ENCODE measurements at places on chromosomes 1 and 21.

DNA sequence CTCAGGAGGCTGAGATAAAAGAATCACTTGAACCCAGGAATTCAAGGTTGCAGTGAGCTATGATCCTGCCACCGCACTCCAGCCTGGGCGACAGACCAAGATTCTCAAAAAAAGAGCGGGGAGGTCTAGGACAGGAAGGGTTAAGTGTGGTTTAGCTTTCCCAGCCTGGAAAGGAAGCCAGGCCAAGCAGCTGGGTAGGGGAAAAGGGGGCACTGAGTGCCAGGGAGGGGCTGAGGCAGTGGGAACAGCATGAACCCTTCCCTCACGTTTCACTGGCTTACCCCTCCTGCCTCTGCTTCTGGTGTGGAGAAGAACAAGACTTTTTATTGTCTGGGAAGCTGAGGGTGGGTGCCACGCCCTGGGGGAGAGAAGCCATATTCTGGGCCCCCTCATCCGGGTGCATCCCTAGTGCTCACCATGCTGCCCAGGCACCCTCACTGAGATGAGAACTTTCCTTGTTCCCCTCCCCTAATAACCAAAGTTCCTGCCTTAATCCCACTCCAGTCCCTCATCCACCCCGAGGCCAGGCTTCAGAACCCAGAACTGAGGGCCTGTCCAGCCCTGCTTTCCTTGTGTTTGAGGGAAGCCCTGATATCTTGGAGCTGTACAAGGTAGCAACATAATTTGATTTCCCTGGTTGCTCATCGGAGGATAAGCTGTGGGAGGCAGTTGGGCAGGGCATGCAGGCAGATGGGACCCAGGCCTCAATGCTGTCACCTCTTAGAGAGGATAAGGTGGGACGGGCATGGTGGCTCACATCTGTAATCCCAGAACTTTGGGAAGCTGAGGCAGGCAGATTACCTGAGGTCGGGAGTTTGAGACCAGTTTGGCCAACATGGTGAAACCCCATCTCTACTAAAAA lies 2.0 kb upstream of the LMNA start:
- DNase-seq, result no peak

DNA sequence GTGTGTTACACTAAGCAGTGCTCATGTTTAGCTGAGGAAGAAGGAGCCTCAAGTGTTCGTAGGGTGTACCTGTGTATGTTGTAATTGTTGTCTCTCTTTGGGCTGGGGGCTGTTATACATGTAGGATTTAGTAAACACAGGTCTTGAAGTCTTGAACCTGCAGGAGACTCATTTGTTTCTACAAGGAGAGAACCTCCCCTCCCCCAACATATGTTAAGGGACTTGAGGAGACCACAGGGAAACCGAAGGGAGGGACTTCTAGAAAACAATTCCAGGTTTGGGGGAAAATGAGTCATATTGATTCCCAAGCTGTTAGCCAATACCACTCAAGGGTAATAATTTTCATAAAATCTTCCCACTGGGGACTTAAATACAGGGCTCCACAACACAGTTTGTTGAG lies 25.0 kb upstream of the AGBL4 start:
- no peak for DNase-seq

DNA sequence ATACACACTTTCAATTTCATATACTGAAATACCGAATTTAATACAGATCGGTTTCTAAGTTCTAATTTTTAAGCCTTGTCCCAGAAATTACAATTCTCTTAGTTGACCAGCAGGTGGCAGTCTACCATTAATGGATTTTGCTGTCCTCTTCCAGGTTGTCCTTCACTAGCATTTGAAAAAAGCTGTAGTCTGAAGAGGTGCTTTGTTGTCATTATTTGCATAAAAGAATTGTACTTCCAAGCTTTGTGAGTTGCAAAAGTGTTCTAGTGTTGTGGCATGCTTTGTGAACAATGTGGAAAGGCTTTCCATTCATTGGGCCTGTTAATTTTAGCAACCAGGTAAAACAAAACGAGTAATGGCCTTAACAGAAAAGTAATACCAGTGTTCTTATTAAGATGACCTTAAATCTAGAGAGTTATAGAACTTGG lies 193.6 kb downstream of the RPS6KC1 start:
- DNase-seq, result peak; percentile 50

GRCh38 chr21:39132248-39132647 lies 51.0 kb downstream of the PSMG1 start:
- no peak for DNase-seq

- no peak for DNase-seq
Measured at GRCh38 chr21:43588957-43589356, 70.3 kb downstream of the HSF2BP start.

DNA sequence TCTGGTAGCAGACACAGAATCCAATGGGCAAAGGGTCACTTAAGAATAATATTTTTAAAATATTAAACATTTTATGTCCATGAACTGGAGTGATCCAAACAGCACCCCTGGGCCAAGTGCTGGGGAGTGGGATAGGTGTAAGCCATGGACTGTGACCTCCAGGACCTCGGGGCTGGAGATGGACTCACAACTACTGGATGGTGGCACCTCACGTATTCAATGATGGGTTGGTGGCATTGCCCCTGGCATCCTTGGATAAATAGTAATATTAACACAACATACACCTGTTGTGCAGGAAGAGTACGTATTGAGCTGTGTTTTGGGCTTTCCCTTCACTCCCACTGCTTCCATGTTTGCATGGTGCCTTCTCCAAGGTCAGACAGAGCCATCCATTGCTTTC lies 39.3 kb upstream of the TENT5C start:
- no peak for DNase-seq

DNA sequence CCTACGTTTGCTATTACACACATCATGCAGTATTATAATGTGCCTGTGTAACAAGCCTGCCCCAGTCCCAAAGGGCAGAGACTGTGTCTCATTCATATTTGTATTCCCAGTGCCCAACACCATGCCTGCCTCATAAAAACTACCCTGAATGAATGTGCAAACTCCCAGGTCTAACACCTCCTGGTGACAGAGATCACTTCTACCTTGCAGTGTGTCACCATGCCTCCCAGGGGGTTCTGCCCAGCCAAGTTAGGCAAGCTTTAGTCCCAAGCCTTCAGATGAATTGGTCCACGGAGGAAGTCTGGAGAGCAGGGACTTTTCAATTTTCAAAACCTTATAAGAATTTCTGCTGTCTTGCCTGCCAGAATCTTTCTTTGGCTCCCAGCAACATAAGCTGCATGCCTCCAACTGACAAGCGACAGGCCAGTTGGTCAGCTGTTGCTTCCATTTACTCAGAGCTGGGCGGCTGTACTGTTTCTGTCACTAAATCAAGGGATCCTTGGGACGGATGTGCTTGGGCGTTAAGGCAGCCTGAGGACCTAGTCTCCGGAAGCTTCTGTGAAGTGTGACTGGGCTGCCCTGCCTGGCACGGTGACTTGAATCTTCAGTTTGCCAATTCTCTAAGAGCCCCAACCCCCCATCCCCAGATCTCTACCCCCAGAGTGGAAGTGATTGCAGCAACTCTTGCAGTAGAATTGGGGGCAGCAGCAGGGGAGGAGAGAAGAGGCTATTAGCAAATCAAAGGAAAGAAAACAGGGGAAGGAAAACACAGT lies 1.2 kb downstream of the RXRG start:
- no peak for DNase-seq

DNA sequence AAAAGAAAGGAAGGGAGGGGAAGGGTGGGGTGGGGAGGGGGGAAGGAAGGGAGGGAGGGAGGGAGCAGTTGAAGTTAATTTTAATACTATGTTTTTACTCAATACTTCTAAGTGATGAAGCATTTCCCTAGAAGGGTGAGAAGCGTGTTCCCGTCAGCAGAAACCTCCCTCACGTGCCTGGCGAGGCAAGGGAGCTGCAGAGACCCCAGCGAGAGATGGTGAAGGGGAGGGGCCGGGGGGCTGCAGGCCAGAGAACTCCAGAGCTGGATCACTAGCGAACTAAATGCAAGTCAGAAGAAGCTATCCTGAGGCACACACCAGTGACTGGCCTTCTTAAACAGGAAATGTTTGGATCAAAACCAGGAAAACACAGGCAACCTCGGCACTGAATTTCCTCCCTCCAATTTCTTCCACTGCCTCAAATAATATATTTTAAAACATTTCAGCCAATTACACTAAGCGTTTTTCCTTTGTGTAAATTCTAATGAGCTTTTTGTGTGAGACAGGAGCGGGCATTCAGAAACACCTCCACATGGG lies 18.0 kb downstream of the WDR4 start:
- no peak for DNase-seq

DNA sequence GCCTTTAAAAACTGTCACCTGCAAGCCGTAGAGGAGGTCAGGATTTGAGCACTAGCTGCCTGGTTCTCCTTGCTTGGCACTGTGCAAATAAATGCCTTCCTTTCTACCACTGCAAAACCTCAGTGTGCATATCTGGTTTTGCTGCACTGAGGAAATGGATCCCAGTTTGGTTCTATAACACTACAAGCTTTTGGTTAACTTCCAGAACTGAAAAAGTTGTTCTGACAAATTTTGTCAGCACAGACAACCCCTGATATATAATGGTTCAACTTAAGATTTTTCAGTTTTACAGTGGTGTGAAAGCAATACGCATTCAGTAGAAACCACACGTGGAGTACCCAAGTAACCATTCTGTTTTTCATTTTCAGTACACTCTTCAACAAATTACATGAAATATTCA lies 29.8 kb upstream of the GALNT2 start:
- DNase-seq, result no peak

- DNase-seq, result peak; percentile 15
Measured at GRCh38 chr1:242005866-242006535, 7.1 kb upstream of the MAP1LC3C start.

GRCh38 chr1:5877001-5877400 lies 115.2 kb downstream of the NPHP4 start:
- no peak for DNase-seq

GRCh38 chr1:7460807-7461206 lies 310.3 kb upstream of the VAMP3 start:
- DNase-seq, result no peak

- peak; percentile 79 for DNase-seq
Measured at GRCh38 chr1:202599669-202600431, 110.4 kb downstream of the SYT2 start.

DNA sequence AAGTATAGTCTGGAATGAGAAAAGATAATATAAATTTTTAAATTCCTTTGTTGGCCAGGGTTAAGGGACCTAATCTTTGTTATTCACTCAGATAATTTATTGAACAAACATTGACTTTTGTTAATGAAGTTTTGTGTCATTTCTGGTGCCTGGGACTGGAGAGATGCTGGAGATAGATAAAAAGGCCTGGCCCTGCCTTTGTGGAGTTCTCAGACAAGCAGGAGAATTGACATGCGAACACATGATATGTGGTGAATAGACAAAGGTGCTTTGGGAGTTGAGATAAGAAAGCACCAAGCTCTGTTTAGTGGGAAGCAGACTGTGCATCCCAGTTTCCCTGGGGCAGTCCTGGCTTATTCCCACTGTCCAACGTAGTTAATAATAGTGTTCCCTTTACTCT lies 8.5 kb downstream of the C1orf21 start:
- DNase-seq, result no peak

GRCh38 chr21:45590246-45590725 lies 48.0 kb upstream of the SLC19A1 start:
- peak; percentile 52 for DNase-seq

- peak; percentile 67 for DNase-seq
Measured at GRCh38 chr1:37682334-37682987, 9.9 kb upstream of the CDCA8 start.

DNA sequence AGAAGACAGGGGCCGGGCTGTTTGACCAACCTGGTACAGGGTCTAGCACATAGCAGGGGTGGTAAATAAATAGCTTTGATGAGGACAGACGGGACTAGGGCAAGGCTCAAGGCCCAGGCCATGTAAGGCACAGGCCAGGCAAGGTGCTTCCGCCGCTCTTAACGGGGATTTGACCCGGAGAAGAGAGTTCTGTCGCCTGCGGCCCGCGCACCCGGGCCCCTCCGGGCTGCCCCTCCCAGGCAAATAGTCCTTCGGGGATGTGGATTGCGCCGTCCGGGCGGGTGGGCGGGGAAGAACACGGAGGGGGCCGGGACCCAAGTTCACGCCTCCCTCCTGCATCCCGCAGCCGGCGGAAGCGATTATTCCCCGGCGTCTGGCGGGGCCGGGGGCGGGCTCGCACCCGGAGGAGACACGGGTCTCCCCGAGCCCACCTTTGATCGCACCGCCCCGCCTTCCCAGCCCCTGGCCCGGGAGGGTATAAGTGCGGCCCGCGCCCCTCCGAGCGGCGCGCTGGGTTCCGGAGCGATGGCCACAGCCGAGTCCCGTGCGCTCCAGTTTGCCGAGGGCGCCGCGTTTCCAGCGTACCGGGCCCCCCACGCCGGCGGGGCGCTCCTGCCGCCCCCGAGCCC lies at the start of gene MIXL1:
TSS of gene MIXL1 (plus strand) at position 508 of the 629 bp plus-strand sequence. CDS start at position 526, 18 bp downstream.
- no peak for DNase-seq

GRCh38 chr1:200302192-200302920 lies 107.5 kb downstream of the ZNF281 start:
- peak; percentile 32 for DNase-seq

GRCh38 chr1:219924342-219924741 lies 4.0 kb downstream of the SLC30A10 start:
- DNase-seq, result no peak

- no peak for DNase-seq
Measured at GRCh38 chr1:33852711-33853110, 11.2 kb upstream of the HMGB4 start.

DNA sequence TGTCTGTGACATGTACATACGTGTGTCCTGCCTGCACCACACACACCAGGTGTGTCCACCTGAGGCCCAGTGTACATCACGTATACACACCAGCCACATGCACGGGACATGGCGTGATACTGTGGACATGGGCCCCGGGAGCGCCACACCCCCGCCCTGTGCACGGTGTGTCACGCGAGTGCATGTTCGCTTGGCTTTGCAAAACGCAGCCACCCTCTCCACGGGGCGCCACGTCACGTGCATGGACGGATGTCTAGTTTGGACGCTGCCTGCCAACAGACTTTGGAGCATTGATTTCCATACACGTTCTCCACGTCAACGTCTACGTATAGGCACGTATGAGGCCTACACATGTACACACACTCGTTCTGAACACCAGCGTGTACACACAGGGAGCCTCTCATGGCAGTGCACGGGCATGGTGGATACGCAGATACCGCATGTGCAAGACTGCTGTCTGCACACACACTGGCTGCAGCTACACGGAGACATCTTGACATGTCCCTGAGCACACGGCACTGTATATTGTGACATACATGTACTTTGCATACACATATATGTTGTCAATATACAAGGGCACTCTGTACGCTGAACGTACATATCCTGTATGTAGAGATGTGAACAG lies 2.7 kb downstream of the TMEM240 start:
- DNase-seq, result no peak

GRCh38 chr1:5563861-5564577 lies 428.2 kb downstream of the NPHP4 start:
- no peak for DNase-seq

DNA sequence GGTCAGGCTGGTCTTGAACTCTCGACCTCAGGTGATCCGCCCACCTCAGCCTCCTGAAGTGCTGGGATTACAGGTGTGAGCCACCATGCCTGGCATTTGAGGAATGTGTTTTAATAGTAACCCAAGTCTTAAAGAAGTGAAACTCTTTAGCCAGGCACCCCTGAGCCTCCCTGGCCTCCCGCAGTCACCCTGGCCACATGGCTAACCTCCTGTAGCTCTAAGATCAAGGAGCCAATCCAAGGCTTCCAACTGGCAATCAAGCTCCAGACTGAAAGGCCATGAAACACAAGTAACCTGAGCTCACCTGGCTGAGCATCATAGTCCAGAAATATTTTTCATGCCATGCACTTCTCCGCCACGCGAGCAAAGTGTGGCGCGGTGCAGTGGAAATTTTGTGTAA lies 84.3 kb downstream of the LTN1 start:
- no peak for DNase-seq

Measured in fibroblast of skin of back (primary cell).